SJSA1 (cell line): ENCODE measurements at places on chromosomes 5 and 9. TPM values are rescaled to one million over a fixed set of nuclear protein-coding genes. Genes with fewer than 3 reads are reported as not detected.

- H3K36me3 ChIP-seq: no peaks in the 10 kb centered on the region
- H3K27me3 ChIP-seq: no peaks in the 10 kb centered on the region
- no peak overlapping the region for H3K4me3 ChIP-seq
- H3K4me1 ChIP-seq: 0 out of 2 replicates have a peak, but pooled peaks cover 8% of the 10 kb centered on the region
- H3K27ac ChIP-seq: no peak overlapping the region
Measured at GRCh38 chr5:134084570-134084969, 29.9 kb upstream of the TCF7 start.

GRCh38 chr9:2414465-2414864, 207.1 kb upstream of the VLDLR start:
- H3K36me3 ChIP-seq: no peaks in the 10 kb centered on the region
- H3K4me3 ChIP-seq: no peak overlapping the region
- peaks cover 21% of the 10 kb centered on the region for H3K4me1 ChIP-seq
- no peaks in the 10 kb centered on the region for H3K27me3 ChIP-seq

- H3K27ac ChIP-seq: no peak overlapping the region
- peaks cover 4% of the 10 kb centered on the region; the same call in 1 of the 2 replicates for H3K27me3 ChIP-seq
- peaks cover 56% of the 10 kb centered on the region for H3K4me1 ChIP-seq
- H3K36me3 ChIP-seq: no peaks in the 10 kb centered on the region
Measured at GRCh38 chr5:1162276-1162675, 39.1 kb upstream of the SLC6A19 start.

GRCh38 chr9:86413971-86414880, 60.0 kb upstream of the TUT7 start:
- H3K27ac ChIP-seq: no peak overlapping the region
- H3K4me1 ChIP-seq: no peaks in the 10 kb centered on the region
- no peaks in the 10 kb centered on the region for H3K36me3 ChIP-seq
- no peaks in the 10 kb centered on the region for H3K27me3 ChIP-seq

DNA sequence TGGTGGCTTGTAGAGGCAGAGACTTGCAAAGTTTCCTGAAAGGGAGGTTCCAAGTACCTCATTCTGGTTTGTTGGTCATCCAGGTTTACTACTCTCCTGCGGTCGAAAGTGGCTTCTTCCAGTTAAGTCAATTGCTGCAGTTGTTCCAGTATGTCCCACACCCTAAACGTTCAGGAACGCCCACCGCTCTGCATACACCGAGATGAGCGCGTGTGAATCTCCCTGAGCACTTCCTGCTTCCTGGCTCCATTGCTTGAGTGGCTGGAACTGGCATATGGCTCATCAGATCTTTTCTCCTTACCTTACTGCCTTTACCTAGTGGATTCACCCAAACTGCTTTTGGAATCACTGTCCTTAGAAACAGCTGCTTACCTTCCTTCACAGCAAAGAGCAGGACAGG, 59.1 kb upstream of the GLIS3 start:
- no peak overlapping the region for H3K27ac ChIP-seq
- no peaks in the 10 kb centered on the region for H3K36me3 ChIP-seq
- H3K27me3 ChIP-seq: no peaks in the 10 kb centered on the region
- H3K4me1 ChIP-seq: no peaks in the 10 kb centered on the region
- DNase-seq: no peak

DNA sequence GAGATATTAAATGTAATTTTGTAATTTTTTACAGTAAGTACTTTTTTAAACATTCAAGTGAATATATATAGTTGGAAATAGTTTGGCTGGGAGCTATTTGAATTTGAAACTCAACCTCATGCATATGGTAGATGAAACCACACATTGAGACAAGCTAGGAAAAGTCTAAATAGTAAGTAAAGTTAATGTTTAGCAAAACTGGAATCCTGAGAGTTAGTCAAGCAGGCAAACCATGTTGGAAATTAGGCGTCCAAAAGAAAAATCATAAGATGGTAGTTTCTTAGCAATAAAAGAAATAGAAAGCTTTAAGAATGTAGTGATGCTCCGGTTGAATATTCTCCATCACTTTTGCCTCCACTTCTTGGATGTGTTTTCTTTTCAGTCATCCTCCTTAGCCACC, 657.1 kb upstream of the CDH10 start:
- H3K27ac ChIP-seq: no peak overlapping the region
- H3K27me3 ChIP-seq: no peaks in the 10 kb centered on the region
- no peak overlapping the region for H3K4me3 ChIP-seq

GRCh38 chr5:150129813-150130492, 25.7 kb downstream of the PDGFRB start:
- DNase-seq: peak; percentile 77
- peaks cover 98% of the 10 kb centered on the region for H3K36me3 ChIP-seq
- no peak overlapping the region for H3K4me3 ChIP-seq
- no peak overlapping the region for H3K27ac ChIP-seq

GRCh38 chr5:62333250-62333794, 27.3 kb downstream of the KIF2A start:
- H3K4me3 ChIP-seq: no peak overlapping the region
- no peaks in the 10 kb centered on the region for H3K27me3 ChIP-seq
- no peaks in the 10 kb centered on the region for H3K4me1 ChIP-seq
- peaks cover 7% of the 10 kb centered on the region; the same call in 1 of the 2 replicates for H3K36me3 ChIP-seq
- H3K27ac ChIP-seq: no peak overlapping the region

DNA sequence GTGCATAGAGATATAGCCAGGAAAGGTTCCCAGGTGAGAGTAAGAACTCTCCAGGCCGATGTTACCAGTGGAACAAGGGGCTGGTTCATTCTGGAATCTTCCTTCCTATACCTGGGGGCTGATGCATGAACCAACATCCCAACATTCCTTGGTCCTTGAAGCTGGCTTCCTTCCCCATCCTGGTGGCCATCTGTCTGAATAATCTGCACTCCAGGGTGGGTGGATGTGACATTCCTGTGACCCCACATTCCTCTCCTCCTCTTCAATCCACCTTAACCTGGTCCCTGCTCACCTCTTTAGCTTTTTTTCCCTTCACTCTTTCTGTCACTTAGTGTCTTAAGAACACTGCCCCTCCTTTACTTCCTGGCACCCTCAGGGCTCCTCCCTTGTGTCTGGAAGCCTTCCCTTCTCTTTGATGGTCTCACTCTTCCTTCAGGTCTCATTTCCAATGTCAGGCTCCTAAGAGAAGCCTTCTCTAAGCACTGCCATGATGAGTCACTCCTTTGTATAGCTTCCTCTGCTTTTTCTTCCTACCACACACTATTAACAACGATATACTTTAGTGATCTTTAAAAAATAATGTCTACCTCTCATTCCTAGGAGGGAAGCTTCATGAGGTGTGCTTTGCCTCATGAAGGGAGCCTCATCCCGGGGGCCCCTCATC, 80.3 kb downstream of the BOD1 start:
- no peaks in the 10 kb centered on the region for H3K36me3 ChIP-seq
- no peak overlapping the region for H3K27ac ChIP-seq

- H3K27ac ChIP-seq: no peak overlapping the region
- DNase-seq: peak; percentile 89
- H3K36me3 ChIP-seq: peaks cover 40% of the 10 kb centered on the region
Measured at GRCh38 chr5:140240987-140241706, 61.8 kb downstream of the PFDN1 start.

GRCh38 chr9:10274175-10274574, 338.6 kb downstream of the PTPRD start:
- DNase-seq: no peak
- no peaks in the 10 kb centered on the region for H3K36me3 ChIP-seq
- no peaks in the 10 kb centered on the region for H3K27me3 ChIP-seq
- H3K4me3 ChIP-seq: no peak overlapping the region
- H3K27ac ChIP-seq: no peak overlapping the region

GRCh38 chr5:137214446-137215189, 284.5 kb downstream of the SPOCK1 start:
- peak; percentile 69 for DNase-seq
- peaks cover 67% of the 10 kb centered on the region for H3K4me1 ChIP-seq
- peak overlapping the region; percentile 44 for H3K27ac ChIP-seq
- no peaks in the 10 kb centered on the region for H3K27me3 ChIP-seq
- no peak overlapping the region for H3K4me3 ChIP-seq
- no peaks in the 10 kb centered on the region for H3K36me3 ChIP-seq

DNA sequence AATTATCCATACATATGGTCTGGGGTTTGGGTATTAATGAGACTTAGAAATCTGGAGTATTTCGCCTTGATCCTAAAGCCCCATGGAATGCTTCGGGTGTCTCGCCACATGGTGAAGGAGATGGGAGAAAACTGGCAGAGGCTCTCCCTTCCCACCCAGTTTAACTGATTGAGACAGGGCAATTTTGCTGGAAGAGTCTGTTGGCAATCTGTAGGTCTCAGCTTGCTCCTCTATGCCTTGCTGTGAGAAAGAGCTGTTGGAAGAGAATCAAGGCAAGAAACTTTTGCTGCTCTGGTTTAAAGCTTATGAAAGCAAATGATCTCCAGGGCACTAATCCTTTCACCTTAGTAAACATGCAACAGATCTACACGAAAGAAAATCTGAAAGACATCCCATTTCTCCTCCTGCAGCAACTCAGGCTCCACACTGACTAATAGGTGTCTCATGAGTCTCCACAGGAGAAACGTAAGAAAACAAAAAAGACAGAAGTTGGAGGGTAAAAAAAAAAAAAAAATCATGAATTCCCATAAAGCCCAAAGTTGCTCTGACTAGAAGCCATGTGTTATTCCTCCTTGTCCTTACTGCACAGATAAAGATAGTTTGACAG, 369.9 kb downstream of the EFNA5 start:
- H3K27ac ChIP-seq: no peak overlapping the region
- H3K4me1 ChIP-seq: peaks cover 6% of the 10 kb centered on the region
- DNase-seq: no peak

DNA sequence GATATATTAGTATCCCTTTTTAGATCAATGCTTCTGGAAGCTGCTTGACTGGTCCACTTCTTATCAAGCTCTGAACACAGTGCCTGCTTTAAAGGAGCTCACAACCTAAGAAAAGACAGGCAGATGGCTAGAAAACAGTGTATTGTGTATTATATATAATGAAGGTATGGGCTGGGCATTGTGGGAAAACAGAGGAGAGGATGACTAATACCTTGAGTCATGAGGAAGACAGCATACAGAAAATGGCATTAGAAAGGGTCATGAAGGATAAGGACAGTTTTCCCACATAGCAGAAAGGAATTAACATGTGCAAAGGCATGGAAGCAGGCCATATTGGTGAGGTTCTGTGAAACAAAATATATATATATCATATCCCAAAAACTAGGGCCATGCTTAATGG, 309.6 kb downstream of the MLLT3 start:
- H3K27me3 ChIP-seq: no peaks in the 10 kb centered on the region
- H3K27ac ChIP-seq: no peak overlapping the region
- peaks cover 11% of the 10 kb centered on the region for H3K4me1 ChIP-seq
- no peak overlapping the region for H3K4me3 ChIP-seq
- no peaks in the 10 kb centered on the region for H3K36me3 ChIP-seq

The FAM221B gene
- total RNA-seq: not detected in 2 replicates

The TRIM7 gene
- 28.0 and 45.2 TPM in 2 replicates for total RNA-seq

The ADCY2 gene
- total RNA-seq: 0.21 TPM in 1 of 2 replicates, not detected in the other

The LYRM7 gene
- total RNA-seq: 33.1 and 127 TPM in 2 replicates

The PCDHGC5 gene
- total RNA-seq: 0.21 TPM in 1 of 2 replicates, not detected in the other
